ENCODE measurements at places on chromosomes 6 and 20.

GRCh38 chr6:15824811-15825210 lies 162.0 kb upstream of the DTNBP1 start:
- DNase-seq = no peak

DNA sequence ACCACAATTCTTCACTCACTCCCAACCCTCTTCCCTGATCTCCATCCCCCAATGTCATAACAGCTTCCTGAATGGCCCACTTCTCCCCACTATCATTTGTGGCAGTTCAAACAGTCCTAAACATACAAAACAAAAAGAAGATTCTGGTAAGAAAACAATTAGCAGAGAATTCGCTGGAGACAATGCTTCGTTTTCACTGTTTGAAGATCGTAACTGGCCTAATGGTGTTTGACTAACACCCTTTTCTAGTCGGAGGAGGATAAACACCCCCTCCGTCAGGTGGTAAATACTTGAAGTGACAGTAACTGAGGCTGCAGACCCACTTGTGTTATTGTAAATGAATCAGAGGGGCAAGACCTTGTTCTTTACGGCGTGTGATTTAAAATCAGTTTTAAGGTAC lies 3.8 kb downstream of the EYA2 start:
- no peak for DNase-seq

DNA sequence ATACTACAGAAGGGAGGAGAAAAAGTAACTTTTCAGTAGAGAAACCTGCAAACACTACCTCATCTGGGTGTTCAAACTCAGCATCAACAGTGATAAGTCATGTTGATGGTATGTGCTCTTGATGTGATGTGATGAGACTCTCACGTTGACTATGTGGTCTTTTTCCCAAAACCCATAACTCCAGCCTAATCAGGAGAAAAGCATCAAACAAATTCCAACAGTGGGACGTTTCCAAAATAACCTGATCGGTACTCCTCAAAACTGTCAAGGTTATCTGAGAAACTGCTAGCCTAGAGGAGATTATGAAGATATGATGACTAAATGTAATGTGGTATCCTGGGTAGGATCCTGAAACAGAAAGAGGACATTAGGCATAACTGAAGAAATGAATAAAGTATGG lies 41.9 kb upstream of the TAB2 start:
- DNase-seq = no peak

- DNase-seq = no peak
These were observed 38.3 kb downstream of the METTL24 start for GRCh38 chr6:110319843-110320242.

- no peak for DNase-seq
These were observed 59.5 kb upstream of the ARMH2 start for GRCh38 chr6:24858177-24858653.

DNA sequence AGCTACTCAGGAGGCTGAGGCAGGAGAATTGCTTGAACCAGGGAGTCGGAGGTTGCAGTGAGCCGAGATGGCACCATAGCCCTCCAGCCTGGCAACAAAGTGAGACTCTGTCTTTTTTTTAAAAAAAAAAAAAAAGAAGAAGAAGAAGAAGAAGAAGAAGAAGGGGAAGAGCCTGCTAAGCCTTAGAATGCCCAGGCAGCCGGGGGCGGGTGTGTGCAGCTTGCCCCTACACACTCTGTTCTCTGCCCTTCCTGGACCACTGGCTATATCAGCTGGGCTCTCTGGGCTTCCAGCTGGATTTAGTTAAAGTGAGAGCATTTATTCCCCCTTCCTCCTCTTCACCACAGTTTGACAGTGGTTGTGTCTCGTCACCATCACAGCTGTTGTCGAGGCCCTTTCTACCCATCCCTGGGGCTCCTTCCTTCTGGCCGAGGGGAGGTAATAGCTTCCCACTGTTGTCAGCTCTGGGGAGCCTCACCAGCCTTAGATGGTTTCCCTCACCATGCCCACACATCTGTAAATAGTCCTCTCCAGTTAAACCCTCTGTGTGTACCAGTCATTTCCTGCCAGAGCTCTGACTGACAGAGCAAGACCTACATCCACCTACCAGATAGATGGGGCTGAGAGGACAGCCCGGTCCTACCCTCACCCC lies 77.6 kb downstream of the TRERF1 start:
- DNase-seq = no peak

DNA sequence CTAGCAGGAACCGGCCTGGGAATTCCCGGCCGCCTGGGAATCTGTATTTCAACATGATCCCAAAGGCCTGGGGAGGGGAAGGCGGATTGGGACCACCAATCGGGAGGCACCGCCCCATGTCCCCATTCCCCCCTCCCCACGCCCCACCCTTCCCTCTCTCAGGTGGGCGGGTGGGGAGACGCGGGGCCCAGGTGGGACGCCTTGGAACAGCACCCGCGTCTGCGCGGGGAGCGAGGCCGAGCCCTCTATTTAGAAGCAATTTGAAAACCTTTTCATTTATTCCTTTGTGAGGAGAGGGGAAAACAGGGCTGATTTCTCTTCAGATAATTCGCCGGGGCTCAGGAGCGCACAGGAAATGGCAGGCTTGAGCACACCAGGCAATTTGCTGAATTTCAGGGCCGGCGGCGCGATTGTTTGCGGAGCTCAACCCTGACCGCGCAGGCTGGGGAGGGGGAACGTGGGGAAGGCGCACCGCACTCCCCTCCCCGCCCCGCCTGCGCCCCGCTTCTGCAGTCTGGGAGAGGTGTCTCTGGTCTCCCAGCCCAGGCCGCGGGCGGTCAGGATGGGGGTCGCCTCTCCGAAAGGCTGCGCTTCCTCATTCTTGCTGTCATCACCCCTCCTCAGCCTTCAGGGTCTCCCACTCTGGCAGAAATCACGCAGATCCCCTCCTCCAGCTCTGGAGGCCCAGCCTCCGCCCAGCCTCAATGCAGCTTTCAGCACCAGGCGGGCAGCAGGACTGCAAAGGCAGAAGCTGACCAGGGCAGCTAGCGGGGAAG lies 170.0 kb downstream of the GRM4 start:
- DNase-seq = peak; percentile 27

- DNase-seq = no peak
These were observed 26.1 kb upstream of the SLC22A7 start for GRCh38 chr6:43271944-43272343.

DNA sequence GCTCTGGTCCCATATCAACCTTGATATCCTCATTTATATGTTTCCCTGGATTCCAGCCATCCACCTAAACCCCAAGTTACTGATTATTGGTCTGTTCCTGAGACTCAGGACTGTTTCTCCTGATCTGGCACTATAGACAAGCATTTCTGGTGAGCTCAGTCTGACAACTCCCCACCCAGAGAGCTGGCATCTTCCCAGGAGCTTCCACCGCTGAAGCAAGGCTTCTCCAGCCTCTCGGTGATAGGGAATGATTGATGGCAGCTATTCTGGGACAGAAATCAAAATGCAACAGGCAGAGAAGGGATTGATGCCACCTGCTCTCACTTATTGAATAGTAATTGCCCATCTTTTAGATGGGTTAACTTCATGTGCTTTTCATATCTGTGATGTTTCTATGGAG lies 169.7 kb upstream of the GGTLC1 start:
- no peak for DNase-seq

DNA sequence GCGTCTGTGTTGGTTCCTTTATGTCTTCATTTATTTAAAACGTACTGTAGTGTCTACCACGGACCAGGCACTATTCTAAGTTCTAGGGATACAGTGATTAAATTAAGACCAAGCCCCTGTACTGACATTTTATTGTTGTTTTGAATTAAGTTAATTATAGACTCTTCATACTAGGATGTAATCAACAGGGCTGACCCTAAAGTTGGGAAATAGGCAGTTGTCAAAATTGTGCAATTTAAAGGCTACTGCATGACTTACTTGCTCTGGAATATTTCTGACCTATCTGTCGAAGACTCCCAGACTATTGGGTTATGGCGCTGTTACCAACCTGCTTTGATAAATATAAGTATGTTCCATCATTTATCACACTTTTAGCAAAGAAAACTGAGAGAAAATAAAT lies 6.7 kb downstream of the MYO6 start:
- no peak for DNase-seq

GRCh38 chr6:50850223-50851048 lies 31.8 kb downstream of the TFAP2B start:
- DNase-seq = peak; percentile 93

GRCh38 chr6:12232339-12232738 lies 57.8 kb upstream of the EDN1 start:
- no peak for DNase-seq

DNA sequence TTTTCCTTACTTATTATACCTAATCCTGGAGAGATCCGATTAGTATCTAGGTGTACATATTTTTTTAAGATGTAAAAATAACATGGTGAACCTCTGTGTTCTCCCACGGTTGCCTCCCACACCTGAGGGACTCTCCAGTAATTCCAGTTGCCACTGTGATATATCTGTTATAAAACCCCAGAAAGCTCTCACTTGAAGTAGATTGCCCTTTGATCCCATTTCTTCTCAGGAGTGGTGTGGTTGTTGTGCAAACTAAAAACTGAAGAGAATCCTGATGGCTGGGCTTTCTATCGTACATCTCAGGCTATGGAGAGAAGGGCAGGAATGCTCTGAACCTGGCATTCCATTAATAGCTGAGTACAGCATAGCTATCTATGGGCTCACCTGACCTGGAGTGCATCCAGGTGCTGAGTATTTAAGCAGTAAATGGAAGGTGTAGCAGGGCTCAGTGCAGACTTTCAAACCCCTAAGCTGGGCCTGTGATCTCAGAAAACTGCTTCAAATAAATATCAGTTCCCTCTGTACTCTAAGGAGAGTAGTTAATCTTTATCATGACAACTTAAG lies 41.0 kb downstream of the VGLL2 start:
- DNase-seq = no peak

Measured in SK-N-SH (cell line).